ENCODE measurements at places on chromosomes 5 and 9.

- DNase-seq, result no peak
These were observed 90.2 kb upstream of the TAS2R1 start for GRCh38 chr5:9720361-9720760.

- DNase-seq, result no peak
These were observed 79.0 kb upstream of the TMEM252 start for GRCh38 chr9:68619636-68620035.

DNA sequence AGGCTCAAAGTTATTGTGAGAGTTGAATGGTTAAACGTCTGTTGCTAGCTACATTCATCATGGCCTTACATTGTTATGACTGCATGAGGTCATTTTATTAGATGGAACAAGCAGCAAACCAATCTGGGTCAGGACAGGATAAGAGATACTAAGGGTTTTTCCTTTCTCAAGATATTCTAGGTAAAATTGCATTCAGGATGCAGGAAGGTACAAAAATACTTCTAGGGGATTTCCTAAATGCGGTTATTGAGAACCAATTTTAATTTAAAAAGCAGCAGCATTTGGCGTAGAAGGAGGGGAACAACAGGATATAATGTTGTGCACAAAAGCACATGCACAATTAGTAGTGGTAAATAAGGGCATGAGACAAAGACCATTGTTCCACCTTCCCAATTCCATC, 39.2 kb upstream of the LURAP1L start:
- DNase-seq, result no peak

GRCh38 chr9:123470121-123470782, 114.3 kb downstream of the CRB2 start:
- DNase-seq, result no peak

DNA sequence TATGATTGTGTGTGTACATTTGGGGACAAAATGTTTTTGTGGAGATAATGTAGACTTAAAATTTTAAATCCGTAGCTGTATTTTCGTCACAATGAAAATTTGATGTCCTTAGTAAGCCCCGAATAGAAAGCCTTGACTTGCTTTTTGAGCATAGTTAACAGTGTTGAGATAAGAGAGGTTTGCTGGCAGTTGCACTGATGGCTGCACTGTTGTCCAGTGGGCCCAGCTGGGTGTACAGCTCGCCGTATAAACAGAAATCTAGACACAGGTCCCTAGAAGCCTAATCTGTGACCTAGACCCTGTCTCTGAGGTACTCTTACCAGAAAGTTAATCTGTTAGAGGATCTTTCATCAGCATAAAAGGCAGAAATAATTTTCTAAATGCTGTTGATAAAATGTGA, 271.3 kb upstream of the DMRT1 start:
- no peak for DNase-seq

GRCh38 chr5:132751444-132751843, 4.2 kb downstream of the CCNI2 start:
- no peak for DNase-seq

- DNase-seq, result no peak
These were observed 150.0 kb upstream of the PTCH1 start for GRCh38 chr9:95666785-95667155.

GRCh38 chr5:180128671-180129261, 57.2 kb upstream of the RNF130 start:
- no peak for DNase-seq

GRCh38 chr5:172443441-172444109, 10.8 kb downstream of the SH3PXD2B start:
- DNase-seq, result peak; percentile 93

GRCh38 chr9:100473276-100474081, 530 bp downstream of the TMEFF1 start:
- no peak for DNase-seq

DNA sequence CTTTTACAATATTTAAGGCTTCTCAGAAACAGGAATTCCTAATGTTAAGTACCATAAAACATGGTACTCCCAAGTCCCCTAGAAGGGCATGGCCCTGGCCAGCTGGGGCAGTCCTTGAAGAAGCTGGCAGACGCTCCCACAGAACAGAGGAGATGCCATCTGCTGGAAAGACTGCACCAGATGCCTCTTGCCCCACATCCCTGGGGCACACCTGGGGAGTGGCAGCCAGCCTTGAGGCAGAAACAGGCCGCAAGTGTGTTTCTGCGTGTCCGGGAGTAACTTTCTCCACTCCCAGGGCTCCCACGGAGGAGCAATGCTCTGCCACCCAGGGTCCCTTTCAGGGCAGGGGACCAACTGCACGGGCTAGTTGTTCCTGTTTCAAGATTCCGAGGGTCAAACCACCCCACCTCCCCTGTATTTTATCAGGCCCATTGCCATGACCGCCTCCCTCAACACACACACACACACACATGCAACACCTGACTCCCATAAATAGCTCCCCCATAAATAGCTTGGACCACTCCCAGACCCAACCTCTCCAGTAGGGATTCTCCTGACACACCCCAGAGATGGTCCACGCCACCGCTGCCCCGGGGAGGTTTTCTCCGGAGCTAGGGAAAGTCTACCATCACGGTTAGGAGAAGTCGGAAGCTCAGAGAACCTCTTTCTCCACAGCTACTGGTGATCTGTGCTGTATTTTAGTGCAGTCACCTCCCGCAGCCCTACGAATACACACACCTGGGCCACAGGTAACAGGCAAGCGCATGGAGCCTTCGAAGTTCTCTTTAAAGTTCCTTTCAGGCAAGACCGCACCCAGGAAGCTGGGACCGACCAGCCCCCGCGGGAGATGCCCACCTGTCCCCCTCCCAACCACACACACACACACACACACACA, 1.5 kb downstream of the SPOCK1 start:
- DNase-seq, result no peak

DNA sequence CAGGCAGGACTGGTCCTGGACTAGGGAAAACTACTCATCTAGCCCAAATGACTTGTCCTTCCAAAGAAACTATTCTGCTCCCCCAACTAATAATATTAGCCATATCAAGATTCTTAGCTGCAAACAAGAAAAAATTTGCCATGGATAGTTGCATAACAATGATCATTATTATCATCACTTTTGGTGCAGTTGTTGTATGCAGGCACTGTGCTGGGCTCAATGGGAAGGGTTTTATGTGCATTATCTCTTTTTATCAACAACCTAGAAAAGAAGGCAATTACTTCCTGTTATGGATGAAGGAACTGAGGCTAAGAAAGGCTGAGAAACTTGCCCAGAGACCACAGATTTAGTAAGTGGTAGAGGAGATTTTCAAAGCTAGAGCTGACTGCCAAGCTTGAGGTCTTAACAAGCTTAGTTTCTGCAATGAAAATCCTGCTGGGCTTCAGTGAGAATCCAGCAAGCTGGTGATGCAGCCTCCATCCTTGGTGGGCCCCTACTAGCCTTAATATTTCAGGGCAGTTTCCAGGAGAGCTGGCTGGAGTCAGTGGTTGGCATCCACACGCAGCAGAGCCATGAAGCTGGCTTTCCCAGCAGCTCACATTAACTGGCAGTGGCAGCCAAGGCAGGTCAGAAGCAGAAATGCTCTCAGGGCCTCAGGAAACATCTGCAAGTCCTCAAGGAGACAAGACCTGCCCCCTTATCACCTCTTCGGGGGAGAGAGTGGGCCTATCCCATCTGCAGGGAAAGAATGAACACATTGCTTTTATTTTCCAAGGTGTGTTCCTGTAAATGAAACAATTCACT, 20.5 kb upstream of the MEGF9 start:
- peak; percentile 48 for DNase-seq

- no peak for DNase-seq
These were observed 529 bp downstream of the CSNK1A1 start for GRCh38 chr5:149550594-149551226.

Data from pulmonary artery endothelial cell (primary cell).